ENCODE measurements at places on chromosomes 3 and 15.

DNA sequence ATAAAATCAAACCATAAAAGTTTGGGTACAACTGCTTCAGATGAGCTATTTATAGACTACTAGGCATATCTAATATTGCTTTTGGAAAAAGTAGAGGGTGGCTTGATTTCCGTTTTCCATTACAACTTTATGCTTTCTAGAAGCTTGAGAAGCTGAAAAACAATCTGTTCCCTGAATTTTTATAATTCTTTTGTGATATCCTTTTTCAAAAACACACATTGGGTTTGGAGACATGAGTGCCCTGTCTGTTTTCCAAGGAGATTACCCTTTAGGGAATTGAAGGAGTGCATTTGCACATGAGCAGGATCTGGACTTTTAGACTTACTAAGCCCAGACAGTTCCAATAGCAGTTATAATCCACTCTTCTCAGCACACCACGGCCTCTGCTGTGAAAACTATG lies 49.5 kb upstream of the FILIP1L start:
- no peak for DNase-seq

DNA sequence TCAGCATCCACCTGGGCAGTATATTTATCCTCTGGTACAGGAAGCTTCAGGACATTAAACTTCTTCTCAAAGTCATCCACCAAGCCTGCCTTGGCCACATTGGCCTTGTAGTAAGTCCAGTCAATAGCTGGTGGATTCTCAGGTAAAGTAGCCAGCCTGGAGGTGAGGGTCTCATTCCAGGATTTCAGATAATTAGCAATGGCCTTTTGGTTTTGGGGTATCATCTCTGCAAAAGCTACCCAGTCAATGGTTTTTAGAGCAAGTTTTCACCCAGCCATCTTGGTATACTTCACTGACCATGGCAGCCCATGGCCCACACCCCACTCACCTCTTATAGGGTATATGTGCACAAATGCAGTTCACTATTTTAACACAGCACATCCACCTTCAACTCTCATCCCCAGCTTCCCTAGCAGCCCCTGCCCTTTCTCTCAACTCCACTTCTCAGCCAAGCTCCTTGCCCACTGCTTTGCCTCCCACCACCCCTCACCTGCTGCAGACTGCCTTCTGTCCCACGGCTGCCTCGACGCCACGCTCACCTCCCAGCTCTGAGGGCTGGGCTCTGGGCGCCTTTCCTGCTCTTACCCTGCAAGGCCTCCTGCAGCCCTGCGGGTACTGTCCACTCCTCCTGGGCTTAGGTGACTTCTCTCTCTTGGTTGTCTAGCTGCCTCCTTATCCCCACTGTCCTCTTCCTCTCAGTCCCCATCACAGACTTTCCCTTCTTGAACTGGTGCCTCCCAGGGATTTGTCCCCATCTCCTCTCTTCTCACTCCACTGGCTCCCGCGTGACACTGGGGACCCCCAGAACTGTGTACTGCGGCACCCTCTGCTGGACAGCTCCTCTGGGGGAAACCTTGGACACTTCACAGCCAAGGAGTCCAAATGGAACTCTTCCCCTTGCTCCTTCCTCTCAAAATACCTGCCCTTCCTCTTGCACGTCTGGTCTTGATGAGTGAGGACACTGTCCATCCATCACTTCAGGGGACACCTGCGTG lies 1.7 kb upstream of the TGM5 start:
- DNase-seq: no peak

GRCh38 chr3:78275420-78275852 lies 1235.5 kb downstream of the ROBO2 start:
- no peak for DNase-seq

- no peak for DNase-seq
Observed at GRCh38 chr3:4664412-4664811, 171.3 kb downstream of the ITPR1 start.

DNA sequence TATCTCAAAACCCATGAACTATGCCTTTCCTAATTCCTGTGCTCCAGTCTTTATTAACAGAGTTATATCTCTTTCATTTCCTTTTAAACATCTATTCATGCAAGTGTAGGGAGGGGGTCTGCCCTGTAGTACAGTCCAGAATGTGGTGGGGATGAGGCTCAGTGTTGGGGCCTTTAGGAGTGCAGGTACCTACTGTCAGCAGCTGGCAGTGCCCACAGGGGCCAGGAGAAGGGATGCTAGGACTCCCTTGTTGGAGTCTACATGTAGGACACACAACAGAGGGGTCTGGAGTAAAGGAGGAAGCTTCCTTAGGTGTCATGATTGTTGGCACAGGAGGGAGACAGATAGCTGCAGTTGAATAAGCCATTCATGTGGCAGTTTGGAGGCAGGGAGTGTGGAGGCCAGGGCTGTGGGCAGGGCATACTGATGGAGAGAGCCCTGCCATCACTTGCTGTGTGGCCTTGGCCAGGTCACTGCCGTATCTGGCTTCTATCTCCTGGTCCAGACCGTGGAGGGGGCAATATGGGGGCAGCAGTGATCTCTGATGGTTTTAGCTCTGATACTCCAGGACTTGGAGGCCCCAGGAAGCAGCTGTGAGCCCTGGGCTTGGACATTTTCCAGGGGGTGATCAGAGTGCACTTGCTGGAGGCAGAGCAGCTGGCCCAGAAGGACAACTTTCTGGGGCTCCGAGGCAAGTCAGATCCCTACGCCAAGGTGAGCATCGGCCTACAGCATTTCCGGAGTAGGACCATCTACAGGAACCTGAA lies 29.5 kb downstream of the ESYT3 start:
- DNase-seq: no peak

DNA sequence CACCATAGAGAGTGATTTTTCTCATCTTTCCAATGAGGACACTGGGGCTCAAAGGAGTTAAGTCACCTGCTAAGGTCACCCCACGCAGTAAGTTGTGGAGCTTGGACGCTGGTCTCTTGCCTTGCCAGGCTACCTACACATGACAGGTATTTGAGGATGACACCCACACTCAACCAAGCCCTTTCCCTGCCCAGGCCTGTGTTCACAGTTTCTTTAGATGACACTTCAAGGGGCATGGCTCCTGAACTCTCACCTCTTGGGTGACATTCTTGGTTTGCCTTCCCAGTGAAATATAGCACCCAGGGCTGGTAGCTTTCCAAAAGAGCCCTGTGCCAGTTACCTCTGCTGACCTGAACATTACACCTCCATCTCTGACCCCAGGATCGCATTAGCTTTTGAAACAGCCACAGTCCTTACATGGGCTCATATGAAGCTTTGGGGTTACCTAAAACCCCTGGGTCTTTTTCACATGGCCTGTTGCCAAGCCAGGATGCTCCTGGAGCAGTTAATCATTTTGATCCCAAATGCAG lies 148.0 kb downstream of the RPLP1 start:
- no peak for DNase-seq

DNA sequence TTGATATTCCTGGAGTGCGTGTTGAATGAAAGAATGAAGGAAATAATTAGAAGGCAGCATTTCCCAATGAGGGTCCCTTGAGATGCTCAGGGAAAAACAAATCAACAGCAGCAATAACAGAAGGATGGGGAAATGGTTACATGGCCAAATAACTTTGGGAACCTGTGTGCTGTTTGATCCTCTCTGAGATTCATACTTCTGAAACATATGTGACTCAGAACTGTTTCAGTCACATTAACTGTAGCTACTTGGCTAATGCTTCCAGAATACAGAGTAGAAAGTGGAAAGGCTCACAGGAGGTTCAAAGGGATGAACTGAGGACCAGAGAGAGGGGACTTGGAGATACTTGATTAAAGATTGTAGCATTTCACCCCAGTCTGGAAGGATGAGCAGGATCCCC lies 258.2 kb downstream of the SLCO3A1 start:
- DNase-seq: no peak

- DNase-seq: no peak
Observed at GRCh38 chr15:53196788-53197187, 406.7 kb upstream of the ONECUT1 start.

GRCh38 chr15:70156671-70157271 lies 59.1 kb upstream of the TLE3 start:
- DNase-seq: no peak

DNA sequence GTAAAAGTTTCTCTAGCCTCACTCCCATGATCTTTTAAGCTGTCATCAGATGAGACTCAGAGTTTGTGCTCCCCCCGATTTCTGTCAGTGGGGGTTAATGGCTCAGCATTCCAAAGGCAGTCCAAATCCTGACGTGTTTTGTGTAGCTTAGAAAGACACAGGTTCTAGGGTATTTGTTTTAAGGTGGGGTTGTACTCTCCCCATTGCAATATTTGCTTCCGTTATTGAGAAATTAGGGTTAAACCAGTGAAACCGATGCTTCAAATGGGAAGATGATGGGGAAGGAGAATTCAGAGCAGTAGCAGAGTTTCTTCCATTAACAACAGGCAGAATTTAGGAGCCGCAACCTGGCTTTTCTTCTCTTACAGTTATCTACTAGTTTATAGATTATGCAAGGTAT lies 3.4 kb downstream of the PIGB start:
- no peak for DNase-seq

DNA sequence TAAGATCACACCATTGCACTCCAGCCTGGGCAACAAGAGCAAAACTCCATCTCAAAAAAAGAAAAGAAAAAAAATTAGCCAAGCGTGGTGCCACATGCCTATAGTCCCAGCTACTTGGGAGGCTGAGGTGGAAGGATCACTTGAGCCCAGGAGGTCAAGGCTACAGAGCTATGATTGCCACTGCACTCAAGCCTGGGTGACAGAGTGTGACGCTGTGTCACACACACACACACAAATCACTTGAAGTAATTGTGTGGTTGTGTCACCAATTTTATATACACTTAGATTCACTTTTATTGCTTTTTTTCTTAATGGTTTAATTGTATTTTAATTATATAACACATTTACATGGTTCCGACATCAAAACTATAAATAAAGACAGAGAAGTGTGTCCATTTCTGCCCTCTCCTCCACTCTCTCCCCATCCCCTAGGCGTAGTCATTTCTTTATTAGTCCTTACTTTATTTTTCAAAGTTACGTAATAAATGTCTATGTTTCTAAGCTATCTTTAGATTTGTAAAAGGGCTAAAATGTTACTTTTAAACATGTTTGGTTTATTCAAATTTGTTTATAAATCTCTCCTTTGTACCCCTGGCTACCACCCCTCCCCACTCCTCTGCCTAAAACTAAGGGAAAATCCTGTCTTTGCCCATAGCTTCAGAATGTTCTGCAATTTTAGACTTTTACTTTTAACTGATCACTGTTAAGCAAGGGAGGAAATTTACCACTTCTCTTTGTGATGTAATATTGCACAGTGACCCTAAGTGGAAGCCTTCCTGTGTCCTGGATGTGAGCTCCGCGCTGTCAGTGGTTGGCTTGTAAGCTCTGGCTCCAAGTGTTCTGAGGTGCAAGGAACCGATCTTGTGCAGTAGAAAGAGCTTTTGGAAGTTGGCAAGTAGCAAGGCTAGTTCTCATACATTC lies 10.8 kb upstream of the VILL start:
- no peak for DNase-seq

GRCh38 chr3:171959532-171960089 lies 79.8 kb upstream of the FNDC3B start:
- DNase-seq: no peak

DNA sequence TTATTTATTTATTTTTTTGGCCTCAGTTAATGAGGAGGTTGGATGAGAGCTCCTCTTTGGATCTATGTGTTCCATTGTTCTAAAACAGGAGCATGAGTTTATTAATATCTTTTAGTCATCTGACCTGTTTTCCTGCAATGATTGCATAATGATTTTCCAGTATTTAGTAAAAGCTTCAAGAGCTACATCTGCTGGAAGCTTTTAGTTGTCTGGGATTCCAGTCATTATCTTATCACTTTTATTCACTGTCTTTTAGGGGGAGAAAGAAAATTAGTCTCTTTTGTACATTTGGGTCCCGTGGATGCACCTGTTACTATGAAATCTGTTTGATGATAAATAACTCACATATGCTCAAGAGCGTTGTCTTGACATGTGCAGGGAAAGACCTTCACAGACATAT lies 1270.0 kb downstream of the ROBO1 start:
- DNase-seq: no peak

GRCh38 chr3:190003681-190004123 lies 117.0 kb downstream of the P3H2 start:
- DNase-seq: no peak

DNA sequence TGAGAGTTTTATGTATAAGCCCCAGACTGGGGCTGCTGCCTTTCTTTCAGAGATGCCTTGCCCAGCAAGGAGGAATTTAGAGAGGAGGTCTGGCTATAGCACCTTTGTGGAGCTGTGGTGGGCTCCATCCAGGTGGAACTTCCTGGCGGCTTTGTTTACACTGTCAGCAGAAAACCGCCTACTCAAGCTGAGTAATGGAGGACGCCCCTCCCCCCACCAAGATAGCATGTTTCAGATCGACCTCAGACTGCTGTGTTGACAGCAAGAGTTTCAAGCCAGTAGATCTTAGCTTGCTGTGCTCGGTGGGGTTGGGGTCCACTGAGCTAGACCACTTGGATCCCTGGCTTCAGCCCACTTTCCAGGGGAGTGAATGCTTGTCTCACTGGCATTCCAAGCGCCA lies 155.6 kb downstream of the STXBP5L start:
- no peak for DNase-seq

DNA sequence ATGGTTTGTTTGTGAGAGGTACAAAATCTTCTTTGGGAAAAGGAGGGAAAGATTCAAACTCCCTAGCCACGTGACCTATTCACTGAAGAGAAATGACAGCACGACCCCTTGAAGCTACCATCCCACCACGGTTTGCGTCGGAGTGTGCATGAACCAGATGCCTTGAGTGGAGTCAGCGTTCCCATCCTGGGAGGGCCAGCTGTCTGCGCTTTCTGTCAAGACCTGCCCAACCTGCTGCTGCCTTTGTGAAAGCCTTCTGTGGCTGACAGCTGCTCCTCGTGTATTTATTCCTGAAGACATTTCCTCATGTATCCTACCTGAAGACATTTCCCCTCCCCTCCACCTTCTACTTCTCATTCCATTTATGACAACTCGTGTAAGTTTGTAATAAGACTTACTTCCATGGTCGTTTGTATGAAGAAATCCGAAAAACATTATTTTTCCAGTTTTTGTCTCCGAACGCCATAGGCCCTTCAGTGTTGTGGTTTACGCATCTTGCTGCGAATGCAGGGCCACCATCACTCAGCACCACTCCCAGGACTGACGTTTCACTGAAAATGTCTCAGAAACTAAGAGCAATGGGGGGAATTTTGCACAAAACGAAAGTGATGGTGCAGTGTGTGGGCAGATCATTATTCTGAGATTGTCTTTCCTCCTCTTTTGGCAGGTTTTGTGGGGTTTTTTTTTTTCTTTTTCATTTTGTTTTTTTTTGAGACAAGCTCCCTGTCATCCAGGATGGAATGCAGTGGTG lies 18.9 kb downstream of the EBLN2 start:
- no peak for DNase-seq

GRCh38 chr15:90884719-90885431 lies 571 bp downstream of the FES start:
- DNase-seq: no peak

DNA sequence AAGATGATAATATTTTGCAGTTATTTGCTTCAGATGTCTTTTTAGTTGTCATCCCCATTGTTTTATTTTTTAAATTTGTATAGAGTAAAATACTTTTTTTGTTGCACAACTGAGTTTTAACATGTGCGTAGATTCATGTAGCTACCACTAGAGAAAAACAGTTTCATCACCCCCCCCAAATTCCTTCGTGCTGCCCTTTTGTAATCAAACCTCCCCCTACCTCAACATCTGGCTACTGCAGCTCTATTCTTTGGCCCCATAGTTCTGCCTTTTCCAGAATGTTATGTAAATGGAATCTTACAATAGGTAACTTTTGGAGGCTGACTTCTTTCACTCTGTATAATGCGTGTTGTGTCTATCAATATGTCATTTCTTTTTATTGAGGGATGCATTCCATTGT lies 232.0 kb upstream of the RASGRP1 start:
- no peak for DNase-seq

- DNase-seq: no peak
Observed at GRCh38 chr15:47542312-47542989, 174.9 kb upstream of the SEMA6D start.

GRCh38 chr3:27728195-27729087 lies 6.3 kb upstream of the EOMES start:
- no peak for DNase-seq

Data from activated CD8-positive, alpha-beta memory T cell treated with anti-CD3 and anti-CD28 coated beads, Interleukin-2, amount 50 U/mL, for 4 hours (primary cell).